ENCODE measurements at places on chromosomes 2 and 18. TPM values are rescaled to one million over a fixed set of nuclear protein-coding genes. Genes with fewer than 3 reads are reported as not detected.

The RAX gene
- total RNA-seq = not detected

The HAAO gene
- 3.9 TPM for total RNA-seq

The EVA1A gene
- total RNA-seq = 0.84 TPM

The PDCD1 gene
- 2.0 TPM for total RNA-seq

The DDX18 gene
- 127 TPM for total RNA-seq

The CD8A gene
- total RNA-seq = 25.6 TPM

The ITPRID2 gene
- 96.4 TPM for total RNA-seq

The INHBB gene
- total RNA-seq = 0.10 TPM

The AGXT gene
- not detected for total RNA-seq

The ARHGEF33 gene
- under 0.01 TPM for total RNA-seq

The CHRND gene
- not detected for total RNA-seq

The NGEF gene
- 0.21 TPM for total RNA-seq

The EFR3B gene
- total RNA-seq = under 0.01 TPM

The GRHL1 gene
- total RNA-seq = 3.9 TPM

The EPAS1 gene
- total RNA-seq = 5.2 TPM

The CLEC4F gene
- total RNA-seq = 0.21 TPM

The FAM237A gene
- total RNA-seq = not detected

The SERPINB10 gene
- 5.7 TPM for total RNA-seq

The CHMP3 gene
- 57.7 TPM for total RNA-seq

The APLF gene
- 11.2 TPM for total RNA-seq

The CXCR1 gene
- 0.10 TPM for total RNA-seq

The NFE2L2 gene
- total RNA-seq = 123 TPM

The COLEC11 gene
- not detected for total RNA-seq

The ZNF24 gene
- 72.3 TPM for total RNA-seq

The SCN7A gene
- under 0.01 TPM for total RNA-seq

The TRPM8 gene
- not detected for total RNA-seq

The MOGAT1 gene
- total RNA-seq = not detected

The KCNG2 gene
- 0.10 TPM for total RNA-seq

The ZBTB7C gene
- total RNA-seq = not detected

Measured in mononuclear cell (primary cell).